ENCODE measurements at places on chromosomes 5 and 9.

DNA sequence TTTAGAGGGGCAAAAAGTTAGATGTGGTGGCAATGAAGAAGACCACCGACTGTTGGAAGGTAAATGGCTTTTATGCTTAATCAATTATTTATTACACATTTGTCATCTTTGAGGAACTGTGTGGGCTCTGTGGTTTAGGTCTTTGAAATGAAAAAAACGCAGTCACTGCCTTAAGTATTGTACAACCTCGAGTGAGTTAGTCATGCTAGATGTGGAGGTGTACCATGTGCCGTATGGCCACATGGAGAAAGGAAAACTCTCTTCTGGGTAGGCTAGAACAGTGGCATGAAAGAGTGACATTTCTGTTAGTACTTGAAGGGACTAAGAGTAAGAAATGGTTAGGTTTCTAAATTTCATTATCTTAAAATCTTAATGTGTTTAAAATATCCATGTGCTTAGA lies 166.1 kb downstream of the HACD4 start:
- DNase-seq, result no peak

DNA sequence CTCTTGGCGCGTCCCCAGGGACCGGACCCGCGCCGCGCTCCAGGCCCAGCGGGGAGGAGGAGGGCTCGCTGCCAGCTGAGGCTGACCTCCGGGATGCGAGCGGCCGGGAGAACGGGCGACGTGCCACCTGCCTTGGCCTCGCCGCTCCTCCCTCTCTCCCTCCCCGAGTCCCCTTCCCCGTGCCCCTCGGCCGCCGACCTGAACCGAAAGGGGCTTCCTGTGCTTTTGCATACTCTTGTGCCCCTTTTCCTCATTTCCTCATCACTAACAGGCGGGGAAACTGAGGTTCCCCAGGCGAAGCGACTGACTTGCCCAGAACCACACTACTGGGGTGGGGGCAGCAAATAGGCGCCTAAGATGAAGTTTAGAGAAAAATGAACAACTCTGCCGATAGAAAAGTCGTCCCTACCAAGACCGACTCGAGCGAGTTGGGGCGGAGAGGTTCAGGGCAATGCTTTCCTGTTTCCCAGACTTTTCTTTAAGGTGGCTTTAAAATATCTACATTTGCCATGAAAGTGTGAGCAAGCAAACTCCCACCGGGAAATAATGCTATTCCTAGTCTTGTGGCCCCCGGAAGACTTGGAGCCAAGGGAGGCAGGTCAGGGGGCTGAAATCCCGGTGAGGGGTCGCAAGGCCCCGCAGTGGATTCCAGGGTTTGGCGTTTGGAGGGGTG lies 580 bp upstream of the DUSP1 start:
- no peak for DNase-seq

DNA sequence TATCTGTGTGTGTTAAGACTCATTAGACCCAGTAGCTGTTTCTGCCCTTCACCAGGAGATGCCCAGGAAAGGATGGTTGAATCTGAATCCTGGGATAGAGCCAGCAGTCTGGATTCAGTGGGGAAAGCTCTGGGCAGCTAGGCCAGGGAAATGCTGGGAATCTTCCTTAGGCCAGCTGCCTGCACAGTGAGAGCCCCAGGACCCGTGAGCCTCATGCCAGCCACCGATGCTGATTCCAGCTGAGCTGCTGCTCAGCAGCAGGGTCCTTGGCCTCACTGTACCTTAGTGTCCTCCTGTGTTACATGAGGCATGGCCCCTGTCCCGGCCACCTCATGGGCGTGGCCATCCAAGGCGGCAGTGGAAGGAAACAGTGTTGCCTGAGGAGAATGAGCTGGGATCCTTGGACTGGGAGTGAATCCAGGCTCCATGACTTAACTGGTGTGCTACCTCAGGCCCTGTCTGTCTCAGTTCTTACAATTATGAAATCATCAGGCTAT lies 87.1 kb downstream of the AMBP start:
- DNase-seq, result no peak

DNA sequence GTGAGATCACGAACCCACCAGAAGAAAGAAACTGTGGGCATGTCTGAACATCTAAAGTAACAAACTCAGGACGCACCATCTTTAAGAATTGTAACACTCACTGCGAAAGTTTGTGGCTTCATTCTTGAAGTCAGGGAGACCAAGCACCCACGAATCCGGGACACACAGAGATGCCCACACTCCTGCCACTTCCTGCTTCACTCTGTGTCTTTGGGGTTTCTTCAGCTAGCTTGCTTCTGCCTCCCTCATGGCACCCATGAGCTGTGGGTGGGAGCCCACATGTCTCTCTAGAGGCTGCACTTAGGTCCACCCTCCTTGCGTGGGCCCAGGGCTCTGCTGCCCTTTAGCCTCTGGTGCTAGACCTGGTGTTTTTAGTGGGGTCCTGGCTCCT lies 61.2 kb upstream of the CNOT6 start:
- DNase-seq, result no peak

- no peak for DNase-seq
Observed at GRCh38 chr5:119742311-119742710, 113.0 kb downstream of the FAM170A start.

- DNase-seq, result no peak
Observed at GRCh38 chr9:11946531-11946930, 746.7 kb upstream of the TYRP1 start.

DNA sequence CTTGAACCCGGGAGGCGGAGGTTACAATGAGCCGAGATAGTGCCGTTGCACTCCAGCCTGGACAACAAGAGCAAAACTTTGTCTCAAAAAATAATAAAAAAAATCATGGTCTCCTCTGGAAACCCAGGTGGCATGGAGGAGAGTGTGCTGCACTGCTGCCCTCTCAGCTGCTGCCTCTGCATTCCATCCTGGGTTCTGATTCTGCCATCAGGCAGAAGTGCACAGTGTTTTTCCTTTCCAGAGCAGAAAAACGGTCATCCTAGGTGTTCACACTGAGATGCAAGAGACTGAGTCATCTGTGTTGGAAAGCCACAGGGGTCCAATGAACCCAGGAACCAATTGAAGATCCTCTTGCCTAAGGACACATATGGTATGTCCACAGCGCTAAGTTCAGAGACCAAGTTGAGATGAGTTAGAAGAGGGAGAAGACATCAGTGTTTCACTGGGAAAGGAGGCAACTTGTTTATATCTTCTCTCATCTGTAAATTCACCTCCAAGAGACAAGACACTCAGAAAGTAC lies 88.8 kb upstream of the DMRT1 start:
- DNase-seq, result no peak

- no peak for DNase-seq
Observed at GRCh38 chr9:92360083-92360482, 34.3 kb downstream of the CENPP start.

GRCh38 chr9:15501179-15501578 lies 9.6 kb downstream of the PSIP1 start:
- no peak for DNase-seq

Measured in GM13976 (cell line).